Pons (tissue), 1 donor: ENCODE measurements at places on chromosomes 16 and 17.
A peak's percentile ranks its signal among the peaks of the same experiment; 100 is the strongest.

GRCh38 chr16:728131-728889, 1.4 kb downstream of the HAGHL start:
- peak; percentile 54 for DNase-seq

DNA sequence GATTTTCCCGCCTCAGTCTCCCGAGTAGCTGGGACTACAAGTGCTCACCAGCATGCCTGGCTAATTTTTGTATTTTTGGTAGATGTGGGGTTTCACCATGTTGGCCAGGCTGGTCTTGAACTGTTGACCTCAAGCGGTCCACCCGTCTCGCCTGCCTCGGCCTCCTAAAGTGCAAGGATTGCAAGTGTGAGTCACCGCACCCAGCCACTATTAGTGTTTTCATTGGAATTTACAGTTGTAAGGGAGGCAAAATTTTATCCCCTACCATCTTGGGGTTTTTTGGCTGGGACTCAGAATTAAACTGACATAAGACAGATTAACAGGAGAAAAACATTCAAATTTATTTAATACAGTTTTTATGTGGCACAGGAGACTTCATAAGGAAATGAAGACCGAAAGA, 12.3 kb upstream of the MYCBPAP start:
- no peak for DNase-seq

DNA sequence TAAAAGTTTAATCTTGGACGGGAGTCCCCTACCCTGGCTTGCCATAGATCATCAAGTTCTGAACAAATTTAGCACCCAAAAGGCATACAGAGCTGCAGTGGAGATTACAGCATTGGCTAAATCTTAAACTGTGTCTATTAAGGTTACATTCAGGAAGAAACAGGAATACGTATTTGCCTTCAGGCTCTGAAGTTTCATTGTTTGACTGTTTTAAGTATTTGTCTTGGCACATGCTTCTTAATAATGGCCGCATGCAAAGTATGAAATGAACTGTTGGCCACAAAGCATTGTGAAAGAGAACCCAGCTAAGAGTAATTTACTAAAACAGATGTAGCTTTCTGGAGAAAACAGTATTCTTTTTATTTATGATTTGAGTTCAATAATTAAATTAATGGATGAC, 63.9 kb upstream of the CNEP1R1 start:
- no peak for DNase-seq

GRCh38 chr16:1026057-1026783, 44.6 kb downstream of the SOX8 start:
- DNase-seq = peak; percentile 47

DNA sequence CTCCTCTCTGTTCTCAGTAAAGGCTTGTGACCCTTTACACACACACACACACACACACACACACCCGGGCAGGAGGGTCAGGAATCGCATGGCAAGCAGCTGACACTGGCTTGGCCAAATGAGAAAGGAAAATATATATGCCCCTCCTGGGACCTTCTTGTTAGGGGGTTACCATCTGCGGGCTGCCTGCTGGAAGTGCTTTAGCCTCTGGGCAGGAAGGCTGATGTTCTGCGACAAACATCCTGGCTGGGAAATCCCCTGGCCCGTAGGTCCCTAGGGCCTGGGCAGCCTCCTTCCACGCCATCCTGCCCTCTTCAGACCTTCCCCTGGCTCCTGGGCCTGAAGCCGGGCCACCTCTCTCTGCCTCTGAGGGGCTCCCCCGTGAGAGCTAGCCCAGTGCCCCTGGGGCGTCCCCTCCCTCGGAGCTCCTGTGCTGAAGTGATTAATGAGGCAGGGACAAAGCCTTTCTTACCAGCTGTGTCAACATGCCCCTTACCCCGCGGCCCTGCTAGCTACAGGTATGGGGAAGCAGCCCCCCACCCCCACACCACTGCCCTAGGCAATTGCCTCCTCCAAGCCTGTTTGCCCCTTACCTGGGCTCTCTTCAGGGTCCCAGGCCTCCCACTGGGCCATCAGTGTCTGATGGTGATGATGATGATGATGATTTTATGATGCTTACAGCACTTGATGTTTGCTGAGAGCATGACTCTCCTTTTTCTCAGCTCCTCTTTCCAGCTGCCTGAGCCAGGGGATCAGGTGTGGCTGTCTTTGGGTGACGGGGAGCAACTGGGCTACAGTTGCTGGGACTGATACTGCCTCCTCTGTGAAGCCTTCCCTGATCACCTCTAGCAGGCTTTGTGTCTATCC, 32.8 kb upstream of the ETV4 start:
- DNase-seq = no peak
